ENCODE measurements at places on chromosomes 1 and 21. TPM values are rescaled to one million over a fixed set of nuclear protein-coding genes. Genes with fewer than 3 reads are reported as not detected.

The NID1 gene
- total RNA-seq, result 0.39 TPM

The LAD1 gene
- total RNA-seq, result not detected

The KRTAP10-5 gene
- not detected for total RNA-seq

The KRTAP12-2 gene
- total RNA-seq, result not detected

The PLCH2 gene
- 2.8 TPM for total RNA-seq

The BROX gene
- total RNA-seq, result 34.3 TPM

Data from activated T-helper 2 cell treated with anti-CD3 and anti-CD28 coated beads, Interferon-gamma antibody, Interleukin-2, Interleukin-4, amounts not matched to agents 10 μg/mL and 5 μg/mL and 100 μg/mL, durations not matched to agents 14 hours and 24 hours and 36 hours (primary cell).